T-helper 2 cell (primary cell): ENCODE measurements at places on chromosomes 6 and 20.

GRCh38 chr6:36914227-36914794 lies 28.6 kb downstream of the C6orf89 start:
- no peak for DNase-seq

GRCh38 chr6:156197513-156197912 lies 579.7 kb upstream of the ARID1B start:
- no peak for DNase-seq

DNA sequence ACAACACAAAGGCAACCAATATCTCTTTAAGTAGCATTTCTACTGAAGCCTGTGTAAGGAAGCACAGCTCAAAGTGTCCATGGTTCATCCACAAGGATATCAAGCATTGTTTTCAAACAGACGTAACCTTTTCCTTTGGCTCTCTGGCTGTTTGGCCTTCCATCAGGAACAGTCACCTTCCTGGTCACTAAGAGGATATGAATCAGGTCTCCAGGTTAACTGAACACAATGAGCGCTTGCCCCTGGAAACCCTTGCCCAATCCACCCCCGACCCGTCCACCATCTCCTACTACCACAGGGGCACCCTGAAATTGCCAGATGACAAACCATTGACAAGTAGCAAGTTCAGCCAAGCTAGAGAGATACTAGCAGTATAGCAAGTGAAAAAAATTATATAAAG lies 114.4 kb upstream of the COL21A1 start:
- no peak for DNase-seq

- no peak for DNase-seq
These were observed 364 bp downstream of the FRS3 start for GRCh38 chr6:41779336-41779735.

- no peak for DNase-seq
These were observed 149.6 kb downstream of the BACH2 start for GRCh38 chr6:90146921-90147649.

GRCh38 chr6:105500693-105501092 lies 97.8 kb upstream of the PREP start:
- DNase-seq: no peak

DNA sequence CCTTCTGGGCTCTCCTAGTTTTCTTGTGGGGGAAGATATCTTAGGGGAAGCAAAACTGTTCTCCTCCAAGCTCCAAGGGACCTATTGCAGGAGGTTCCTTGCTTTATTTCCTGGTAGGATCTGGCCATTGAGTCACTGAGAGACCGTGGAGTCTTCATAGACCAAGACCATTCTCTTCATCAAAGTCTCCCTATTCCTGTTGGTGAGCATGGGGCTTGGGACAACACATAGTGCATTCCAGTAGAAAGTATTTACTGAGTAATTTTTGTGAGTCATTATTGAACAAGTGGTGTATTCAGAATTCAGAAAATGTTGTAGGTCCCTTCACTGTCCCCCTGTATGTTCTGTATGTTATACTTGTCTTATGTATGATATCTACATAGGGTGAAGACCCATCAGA lies 133.6 kb downstream of the CDH26 start:
- DNase-seq: no peak

DNA sequence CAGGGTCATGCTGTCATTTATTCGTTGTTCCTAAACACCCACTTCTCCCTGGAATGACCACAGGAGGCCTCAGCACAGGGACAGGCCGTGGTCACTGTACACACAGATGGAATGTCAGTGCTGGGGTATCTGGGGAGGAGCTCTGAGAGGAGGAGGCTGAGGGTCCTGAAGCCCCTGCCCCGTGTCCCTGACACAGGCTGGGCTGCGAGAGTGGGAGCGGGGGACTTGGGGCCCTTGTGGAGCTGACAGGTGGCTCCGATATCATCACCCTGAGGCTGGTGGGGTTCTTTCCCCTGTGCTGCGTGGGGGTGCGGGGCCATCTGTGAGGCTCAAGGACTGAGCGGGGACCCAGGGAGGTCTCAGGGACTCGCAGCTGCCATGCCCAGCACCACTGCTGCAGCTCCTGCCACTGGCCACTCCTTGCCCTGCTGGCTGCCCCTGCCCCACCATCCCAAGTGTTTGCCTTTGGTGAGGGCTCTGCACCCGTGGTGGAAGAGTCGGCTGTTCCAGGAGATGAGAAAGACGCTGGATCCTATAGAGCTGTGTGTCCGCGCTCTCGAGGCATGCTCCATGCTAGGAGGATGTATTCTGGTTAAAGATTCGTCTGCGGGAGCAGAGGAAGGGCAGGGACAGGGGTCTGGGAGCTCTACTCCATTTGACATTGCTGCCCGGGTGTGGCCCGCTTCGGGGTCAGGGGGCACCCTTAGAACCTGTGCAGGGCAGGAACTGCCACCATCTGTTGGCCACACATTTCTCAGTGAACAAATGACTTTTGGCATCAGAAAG lies 18.9 kb downstream of the NPEPL1 start:
- no peak for DNase-seq

DNA sequence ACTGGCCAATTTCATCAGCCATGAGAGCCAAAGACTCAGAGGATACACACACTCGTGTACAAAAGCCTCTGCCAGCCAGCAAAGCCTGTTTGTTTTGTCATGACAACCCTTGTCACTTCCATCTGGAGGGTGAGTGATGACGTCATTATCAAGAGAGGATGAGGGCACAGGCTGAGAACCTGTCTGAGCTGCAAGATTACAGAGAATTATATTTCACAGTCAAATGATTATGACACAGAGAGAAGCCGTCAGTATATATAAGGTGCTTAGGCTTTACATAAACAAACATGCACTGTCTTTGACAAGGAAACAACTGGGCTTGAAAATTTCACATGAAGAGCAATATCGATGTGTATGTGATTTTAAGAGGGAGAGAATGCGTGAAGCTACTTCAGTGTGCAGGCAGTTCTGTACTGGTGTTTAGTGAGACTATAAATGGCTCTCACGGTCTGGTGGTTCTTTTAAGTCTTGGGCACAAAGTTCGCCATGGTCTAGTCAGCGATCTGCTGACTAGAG lies 36.5 kb upstream of the BCLAF1 start:
- no peak for DNase-seq

- DNase-seq: no peak
These were observed 872.9 kb upstream of the GJE1 start for GRCh38 chr6:141259807-141260206.

- DNase-seq: no peak
These were observed 31.5 kb downstream of the PMEPA1 start for GRCh38 chr20:57678340-57678739.

DNA sequence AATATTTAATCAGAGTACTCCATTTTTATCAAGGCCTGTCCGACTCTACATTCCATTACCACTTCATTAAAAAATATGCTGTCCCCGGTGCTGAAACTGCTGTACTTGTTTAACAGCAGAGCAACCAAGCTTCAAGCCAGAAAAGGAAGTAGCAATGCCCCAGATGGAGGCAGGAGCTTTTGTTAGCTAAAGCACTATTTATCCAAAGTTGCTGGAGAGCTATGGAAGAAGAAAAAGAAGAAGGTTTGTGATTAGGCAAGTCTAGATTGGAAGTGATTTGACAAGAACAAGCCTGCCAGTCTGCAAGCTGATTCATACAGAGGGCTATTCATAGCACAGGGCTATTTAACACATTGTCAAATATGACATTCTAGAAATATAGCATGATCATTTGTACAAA lies 160.9 kb upstream of the SPTLC3 start:
- no peak for DNase-seq

GRCh38 chr6:129273161-129273560 lies 390.2 kb downstream of the LAMA2 start:
- no peak for DNase-seq

DNA sequence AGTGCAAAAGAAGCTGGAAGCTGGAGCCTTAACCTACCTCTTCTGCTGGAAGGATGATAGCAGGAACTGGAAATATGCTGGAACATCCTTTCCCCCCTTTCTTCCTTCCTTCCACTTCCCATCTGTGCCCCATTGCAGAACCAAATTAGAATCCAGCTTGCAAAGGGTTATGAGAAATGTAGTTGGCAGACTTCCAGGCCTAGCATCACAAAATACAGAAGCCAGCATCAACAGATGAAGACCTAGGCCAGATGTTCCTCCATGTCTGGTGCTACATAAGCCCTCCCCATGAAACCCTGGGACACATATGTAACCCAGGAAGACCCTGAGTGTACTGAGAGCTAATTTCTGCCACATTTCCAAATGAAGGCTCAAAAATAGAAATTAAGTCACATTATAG lies 40.0 kb upstream of the TFAP2B start:
- no peak for DNase-seq

GRCh38 chr6:10945845-10946244 lies 59.0 kb downstream of the SYCP2L start:
- DNase-seq: no peak

- no peak for DNase-seq
These were observed 524.5 kb downstream of the BMP2 start for GRCh38 chr20:7291946-7292345.

DNA sequence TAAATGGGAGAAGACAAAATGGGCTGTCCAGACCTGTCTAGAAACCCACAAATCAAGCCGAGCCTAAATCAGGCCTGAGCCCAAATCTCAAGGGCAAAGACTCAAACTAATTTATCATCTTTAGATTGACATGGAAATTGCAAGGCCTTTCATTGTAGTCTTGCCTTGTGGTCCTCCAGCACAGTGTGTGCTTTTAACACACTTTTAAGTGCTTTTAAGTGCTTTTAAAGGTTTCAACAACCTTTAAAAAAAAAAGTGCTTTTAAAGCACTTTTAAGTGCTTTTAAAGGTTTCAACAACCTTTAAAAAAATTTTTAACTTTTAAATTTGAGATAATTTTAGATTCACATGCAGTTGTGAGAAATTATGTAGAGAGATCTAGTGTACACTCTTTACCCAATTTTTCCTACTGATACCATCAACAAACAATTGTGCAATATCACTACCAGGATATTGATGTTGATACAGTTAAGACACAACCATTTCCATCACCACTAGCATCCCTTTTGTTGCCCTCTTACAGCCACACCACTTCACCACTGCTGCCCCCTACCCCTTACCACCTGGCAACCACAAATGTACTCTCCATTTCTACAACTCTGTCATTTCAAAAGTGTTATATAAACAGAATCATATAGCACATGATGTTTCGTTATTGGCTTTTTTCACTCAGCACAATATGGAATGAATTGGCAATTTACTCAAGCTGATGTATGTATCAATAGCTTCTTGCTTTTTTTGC lies 23.1 kb upstream of the DCBLD1 start:
- peak; percentile 52 for DNase-seq
